Naive thymus-derived CD8-positive, alpha-beta T cell (primary cell): ENCODE measurements at places on chromosomes 1 and 21.
A peak's percentile ranks its signal among the peaks of the same experiment; 100 is the strongest.

DNA sequence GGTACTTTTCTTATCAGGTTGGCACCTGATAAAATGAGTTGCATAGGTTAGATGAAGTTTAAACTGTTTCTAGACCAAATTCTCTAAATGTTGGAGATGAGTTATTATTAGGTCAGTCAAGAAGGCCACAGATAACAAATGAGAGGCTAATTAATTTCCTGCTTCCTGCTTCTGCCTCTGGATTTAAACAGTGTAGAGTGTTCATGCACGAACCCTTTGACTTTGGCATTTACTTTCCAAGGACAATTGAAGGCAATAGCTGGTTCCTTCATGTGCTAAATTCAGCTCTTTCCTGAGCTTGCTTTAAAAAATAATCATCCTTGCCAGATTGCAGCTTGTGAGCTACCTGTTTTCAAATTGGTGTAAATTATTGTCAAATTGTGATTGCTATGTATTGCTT is 80.6 kb downstream of the RASAL2 start:
- DNase-seq = no peak

- DNase-seq = no peak
Measured at GRCh38 chr1:104785575-104786187, 1036.0 kb downstream of the AMY1C start.

DNA sequence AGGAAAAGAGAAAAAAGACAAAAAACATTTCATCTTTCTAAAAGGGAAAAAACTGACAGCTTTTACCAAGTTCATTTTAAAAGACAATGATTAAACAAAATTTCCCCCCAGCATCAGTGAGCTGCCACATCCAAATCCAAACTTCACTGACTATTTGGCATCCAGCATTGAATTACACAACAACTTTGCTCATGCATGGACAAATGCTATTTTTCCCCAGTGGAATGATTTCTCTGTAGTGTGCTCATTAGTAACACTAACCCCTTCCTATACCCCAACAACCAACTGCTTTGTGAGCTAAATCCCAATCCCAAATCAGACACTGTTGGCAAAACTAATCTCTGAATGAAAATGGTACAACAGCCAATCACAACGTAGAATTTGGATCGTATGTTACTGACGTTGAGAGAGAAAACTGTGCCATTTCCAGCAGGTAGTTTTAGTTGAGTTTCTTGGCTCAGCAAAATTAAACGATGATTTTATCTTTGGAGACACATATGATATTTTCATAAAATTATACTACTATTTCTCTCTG is 37.9 kb downstream of the PIK3R3 start:
- DNase-seq = no peak

DNA sequence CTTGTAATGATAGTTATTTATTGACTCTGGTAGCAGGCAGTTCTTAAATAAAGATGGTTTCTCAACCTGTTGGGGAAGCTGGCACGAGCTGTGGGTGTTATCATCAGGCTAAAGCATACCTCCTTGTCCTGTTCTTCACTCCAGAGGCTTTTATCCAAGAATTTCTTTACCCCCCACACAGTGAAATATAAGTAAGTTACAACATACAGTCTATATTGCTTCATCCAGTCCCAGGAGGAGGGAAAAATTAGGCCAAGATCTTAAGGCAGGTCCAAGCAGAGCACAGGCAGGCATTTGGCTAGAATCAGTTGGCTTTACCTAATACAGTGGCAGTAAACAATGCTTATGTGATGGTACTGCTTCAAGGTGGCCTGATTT is 6.3 kb downstream of the TMEM81 start:
- DNase-seq = no peak

DNA sequence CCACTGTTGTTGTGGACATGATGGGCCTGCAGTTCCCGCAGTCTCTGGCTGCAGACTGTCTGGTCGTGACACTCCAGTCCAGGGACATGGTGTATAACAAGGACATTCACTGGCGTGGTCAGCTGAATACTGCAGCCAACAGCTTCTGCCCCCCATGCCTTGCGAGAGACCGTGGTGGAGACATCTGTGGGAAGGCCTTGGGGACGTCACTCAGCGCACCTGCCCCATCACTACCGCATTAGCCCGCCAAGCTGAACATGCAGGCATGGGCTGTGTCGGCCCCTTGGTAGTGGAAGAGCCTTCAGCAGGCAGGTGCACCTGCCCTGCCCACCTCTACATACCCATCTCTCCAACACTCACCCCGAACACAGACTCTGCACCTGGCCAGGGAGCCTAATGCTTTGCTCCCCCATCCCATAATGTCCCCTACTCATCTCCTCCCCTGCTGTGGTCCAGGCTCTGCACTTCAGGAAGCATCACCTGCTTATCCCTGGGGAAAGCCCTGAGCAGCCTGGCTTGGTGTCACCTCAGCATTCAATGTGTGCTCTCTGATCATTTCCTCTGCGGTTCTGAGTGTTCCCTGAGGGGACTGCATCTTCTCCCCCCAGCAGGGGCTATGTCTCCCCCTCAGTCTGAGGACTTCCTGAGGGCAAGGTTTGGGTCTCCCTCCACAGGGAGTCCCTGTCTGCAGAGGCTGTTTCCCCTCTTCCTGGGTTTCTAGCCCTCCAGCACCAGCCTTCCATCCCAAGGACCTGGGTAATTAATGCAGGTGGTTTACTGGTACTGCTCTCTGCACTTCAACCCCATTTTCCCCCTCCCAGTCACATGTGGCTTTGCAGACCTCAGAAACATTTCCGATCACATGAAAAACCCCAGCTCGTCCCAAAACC is 3.2 kb downstream of the PGLYRP4 start:
- no peak for DNase-seq

DNA sequence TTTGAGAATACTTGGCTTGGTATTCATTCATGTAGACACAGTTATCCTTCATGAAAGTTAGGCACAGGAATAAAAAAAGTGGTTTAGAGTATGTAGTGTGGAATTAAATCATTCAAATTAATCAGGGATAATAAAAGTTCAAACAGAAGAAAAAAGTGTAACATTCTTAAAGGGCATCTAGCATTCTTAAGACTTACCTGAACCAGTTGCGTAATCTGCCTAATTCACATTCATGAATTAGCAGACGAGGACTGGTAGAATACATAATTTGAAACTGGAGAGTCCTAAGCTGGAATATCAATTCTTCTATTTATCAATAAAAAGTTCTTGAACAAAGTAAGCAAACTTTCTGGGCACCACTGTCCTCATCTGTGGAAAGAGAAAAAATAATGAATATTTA is 157.0 kb upstream of the DEPDC1 start:
- DNase-seq = no peak

DNA sequence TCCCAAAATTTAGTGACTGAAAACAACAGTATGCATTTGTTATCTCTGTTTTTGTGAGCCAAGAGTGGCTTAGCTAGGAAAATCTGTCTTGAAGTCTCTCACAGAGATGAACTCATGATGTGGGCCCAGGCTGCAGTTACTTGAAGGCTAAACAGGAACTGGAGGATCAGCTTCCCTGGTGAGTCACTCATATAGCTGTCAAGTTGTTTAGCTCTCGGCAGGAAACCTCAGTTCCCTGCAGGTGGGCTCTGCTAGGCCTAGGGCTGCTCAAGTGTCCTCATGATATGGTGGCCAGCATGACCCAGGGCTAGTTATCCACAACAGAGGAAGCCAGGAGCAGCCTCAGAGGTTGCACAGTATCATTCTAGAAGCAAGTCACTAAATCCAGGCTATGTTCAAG is 30.2 kb upstream of the DDX59 start:
- no peak for DNase-seq

GRCh38 chr1:178189814-178190213 is 95.9 kb downstream of the RASAL2 start:
- no peak for DNase-seq

- peak; percentile 59 for DNase-seq
Measured at GRCh38 chr21:44297525-44298290, 2.1 kb upstream of the PFKL start.

GRCh38 chr21:17858747-17859146 is 39.6 kb upstream of the C21orf91 start:
- no peak for DNase-seq
